ENCODE measurements at places on chromosomes 13 and 19.

GRCh38 chr13:39874331-39875053 is 219.0 kb downstream of the COG6 start:
- DNase-seq = no peak

DNA sequence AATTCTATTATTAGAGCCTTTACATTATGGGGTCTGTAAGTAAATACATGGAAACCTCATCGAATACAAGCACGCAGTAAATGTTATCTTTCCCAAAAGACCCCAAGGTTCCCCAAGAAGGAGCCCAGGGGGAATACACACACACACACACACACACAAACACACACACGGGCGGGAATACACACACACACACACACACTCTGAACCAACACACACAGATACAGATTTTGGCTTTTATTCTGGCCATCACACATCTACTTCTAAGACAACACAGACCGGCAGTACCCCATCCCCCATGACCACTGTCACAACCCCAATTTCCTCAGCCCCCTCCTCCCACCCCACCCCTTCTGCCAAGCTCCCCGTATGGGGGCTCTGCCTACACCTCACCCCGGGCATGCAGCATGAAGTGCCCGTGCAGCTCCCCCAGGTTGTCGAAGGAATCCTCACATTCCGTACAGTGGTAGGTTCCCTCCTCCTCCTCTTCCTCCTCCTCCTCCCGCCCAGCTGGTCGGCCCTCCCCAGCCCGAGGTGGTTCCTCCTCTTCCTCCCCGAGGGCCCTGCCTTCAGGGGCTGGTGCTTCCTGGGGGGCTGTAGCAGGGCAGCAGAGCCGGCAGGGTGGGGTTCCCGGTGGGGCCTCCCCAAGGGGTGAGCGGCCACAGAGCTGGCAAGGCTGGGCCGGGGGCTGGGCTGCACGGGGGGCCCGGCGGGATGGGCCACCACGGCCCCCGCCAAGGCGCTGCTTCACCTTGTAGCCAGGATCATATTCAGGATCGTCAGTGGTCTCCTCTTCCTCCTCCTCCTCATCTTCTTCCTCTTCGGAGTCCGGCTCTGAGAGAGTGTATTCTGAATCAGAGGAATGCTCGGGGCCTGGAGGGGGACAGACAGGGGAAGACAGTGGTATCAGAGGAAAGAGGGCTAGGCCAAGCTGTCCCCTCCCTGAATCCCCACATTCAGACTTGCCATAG is 4.4 kb upstream of the SRRM5 start:
- no peak for DNase-seq

- peak; percentile 10 for DNase-seq
Observed at GRCh38 chr13:87669379-87669978, 1.7 kb upstream of the SLITRK5 start.

GRCh38 chr19:4075373-4075772 is 8.7 kb upstream of the ZBTB7A start:
- DNase-seq = peak; percentile 32

DNA sequence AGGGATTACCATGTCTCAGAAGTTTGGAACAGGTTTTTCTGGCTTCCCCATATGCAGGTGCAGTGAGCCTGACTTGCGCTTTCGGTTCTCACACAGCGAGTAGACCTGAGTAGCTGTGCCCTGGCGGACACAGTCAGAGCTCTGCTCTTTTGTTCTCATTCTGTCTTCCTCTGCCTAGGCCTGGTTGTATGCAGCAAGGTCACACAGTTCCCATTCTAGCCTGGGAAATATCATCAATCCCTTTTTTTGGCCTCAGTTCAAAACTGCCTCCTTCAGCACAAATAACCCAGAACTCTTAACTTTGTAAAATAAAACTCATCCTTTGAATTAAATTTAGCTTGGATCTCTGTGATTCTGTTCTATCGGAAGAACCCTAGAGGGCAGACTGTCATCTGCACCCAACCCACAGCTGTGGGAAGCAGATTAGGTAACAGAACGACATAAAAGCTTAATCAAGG is 10.2 kb downstream of the OXGR1 start:
- DNase-seq = no peak

GRCh38 chr19:57171551-57172081 is 4.3 kb upstream of the DUXA start:
- DNase-seq = no peak

DNA sequence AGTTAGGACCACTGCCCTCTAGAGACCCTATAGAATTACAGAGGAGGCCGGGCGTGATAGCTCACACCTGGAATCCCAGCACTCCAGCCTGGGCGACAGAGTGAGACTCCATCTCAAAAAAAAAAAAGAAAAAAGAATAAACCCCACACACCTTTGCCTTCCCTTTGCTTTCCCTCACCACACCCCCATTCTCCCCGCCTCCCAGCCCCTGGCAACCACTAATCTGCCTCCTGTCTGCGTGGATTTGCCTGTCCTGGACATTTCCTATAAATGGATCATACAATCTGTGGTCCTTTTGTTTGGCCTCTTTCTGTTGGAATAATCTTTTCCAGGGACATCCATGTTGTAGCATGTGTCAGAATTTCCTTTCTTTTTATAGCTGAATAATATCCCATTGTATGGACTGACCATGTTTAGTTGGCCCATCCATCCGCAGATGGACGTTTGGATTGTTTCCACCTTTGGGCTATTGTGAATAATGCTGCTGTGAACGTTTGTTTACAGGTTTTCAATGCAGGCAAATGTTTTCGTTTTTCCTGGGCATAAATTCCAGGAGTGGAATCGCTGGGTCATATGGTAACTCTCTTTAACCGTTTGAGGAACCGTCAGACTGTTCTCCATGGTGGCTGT is 15.3 kb downstream of the NACC1 start:
- DNase-seq = no peak

DNA sequence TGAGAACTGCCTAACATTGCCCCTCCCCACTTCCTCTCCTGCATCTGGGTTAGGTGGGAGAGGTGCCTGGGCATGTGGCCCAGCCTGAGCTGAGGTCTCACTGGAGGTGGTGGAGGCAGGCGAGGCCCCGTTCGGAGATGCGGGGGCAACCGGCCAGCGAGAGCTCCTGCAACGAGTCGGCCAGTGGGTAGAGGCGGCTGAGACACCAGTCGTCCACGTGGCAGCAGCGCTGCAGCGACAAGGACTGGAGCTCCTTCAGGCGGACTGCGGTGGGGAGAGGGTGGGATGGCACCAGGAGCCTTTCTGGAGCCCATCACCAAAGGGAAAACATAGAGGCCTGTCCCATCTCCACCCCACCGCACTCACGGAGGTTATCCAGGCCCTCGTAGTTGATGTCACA is 6.0 kb upstream of the B3GNT8 start:
- DNase-seq = no peak

DNA sequence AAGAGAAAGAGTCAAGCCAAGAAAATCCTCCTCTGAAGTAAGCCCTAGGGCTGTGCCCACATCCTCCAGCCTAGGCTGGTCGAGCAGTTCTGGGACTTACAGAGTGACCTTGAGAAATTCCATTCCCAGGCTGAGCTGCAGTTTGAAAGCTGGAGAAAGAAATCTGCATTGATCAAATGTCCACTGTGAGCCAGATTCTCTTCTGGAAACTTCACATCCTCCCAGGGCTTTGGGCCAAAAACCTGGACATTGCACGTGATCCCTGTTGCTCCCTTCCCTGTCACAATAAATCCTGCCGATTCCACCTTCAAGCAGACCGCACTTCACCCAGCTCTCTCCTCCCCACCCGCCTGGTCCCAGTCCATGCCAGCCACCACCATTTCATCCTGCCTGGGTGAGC is 15.7 kb downstream of the TMEM143 start:
- DNase-seq = no peak

GRCh38 chr19:8922591-8922990 is 87.6 kb downstream of the MUC16 start:
- DNase-seq = no peak

GRCh38 chr19:57719424-57719823 is 8.0 kb downstream of the ZNF671 start:
- no peak for DNase-seq

DNA sequence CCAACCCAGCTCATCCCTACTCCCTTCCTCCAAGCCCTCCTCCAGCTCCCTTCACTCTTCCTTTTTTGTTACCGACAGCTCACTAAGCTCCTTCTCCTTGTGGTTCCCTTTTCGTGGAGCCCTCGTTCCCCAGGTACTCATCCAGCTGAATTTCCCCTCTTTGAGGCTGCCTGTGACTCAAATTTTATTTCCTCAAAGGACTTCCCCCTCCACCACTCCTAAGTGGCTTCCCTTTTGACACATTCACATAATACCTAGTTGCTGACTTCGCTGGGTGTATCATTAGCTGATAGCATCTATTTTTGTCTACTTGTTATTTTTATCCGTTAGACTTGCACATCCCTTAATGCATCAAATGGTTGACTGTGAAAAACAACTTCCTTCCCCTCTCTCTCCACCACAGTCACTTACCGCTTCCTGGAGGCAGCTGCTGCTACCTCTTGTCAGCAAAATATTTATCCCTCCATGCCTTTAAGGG is 14.5 kb downstream of the FFAR2 start:
- peak; percentile 68 for DNase-seq

DNA sequence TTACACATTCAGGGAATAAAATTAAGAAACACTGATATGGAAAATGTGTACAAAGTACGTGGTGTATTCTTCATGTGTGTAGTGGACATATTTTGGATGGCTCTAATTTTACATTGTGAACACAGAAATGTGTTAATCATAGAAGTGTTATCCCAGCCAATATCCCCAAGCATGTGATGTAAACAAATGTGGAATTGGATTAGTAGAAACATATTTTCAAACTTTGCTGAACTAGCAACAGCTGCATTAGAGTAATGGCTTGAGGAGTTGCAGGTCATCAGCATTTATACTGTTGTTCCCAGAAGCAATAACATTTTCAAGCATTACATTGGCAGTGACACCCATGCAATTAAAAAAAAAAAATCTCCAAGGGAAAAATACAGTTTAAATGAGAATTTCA is 600.6 kb downstream of the SLITRK1 start:
- DNase-seq = no peak

DNA sequence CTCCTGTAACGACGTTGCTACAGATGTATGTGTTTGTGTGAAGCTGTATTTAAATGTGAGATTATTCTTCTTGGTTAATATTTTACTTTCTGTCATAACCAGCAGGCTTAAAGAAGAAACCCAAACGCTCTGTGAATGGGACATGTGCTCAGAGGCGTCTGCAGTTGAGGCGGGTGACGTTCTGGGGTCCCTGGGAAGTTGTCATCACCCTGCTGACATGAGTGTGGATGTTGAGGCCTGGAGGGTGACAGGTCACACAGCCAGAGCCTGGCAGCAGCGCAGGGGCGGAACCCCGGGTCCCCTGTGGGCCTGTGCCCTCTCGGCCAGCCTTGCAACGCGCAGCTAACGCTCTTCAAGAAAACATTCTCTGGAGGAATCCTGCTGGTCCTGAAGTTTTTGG is 16.6 kb downstream of the RASA3 start:
- DNase-seq = no peak

GRCh38 chr19:50460161-50460765 is 16.0 kb upstream of the EMC10 start:
- peak; percentile 64 for DNase-seq

DNA sequence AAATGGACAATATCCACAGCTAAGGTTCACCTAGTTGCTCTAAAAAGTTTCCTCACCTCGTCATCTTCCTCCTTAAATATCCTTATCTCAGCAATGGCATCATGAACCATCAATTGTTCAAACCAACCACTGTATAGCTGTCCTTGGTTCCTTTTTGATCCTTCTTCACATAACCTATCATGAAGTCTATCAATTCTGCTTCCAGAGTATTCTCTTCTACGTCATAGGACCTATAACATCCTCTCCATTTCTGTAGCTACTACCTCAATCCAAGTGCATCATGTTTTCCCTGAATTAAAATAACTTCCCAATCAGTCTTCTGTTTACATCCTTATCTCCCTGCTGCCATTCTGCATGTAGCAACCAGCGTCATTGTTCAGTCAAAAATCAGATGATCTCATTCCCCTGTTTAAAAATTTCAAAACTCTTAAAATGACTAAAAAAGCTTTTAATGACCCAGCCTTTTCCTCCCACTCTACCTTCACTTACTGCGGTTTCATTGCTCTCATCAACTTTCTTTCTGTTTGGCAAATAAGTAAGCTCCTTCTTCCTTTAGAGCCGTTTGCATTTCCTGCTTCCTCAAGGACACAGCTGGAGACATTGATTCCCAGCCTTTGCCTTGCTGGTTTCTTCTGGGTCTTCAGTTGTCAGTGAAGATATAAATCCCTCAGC is 223.9 kb upstream of the MIR17HG start:
- DNase-seq = no peak

GRCh38 chr13:33034882-33035520 is 18.8 kb downstream of the KL start:
- DNase-seq = no peak

GRCh38 chr13:41313117-41313516 is 2.0 kb downstream of the NAA16 start:
- no peak for DNase-seq

DNA sequence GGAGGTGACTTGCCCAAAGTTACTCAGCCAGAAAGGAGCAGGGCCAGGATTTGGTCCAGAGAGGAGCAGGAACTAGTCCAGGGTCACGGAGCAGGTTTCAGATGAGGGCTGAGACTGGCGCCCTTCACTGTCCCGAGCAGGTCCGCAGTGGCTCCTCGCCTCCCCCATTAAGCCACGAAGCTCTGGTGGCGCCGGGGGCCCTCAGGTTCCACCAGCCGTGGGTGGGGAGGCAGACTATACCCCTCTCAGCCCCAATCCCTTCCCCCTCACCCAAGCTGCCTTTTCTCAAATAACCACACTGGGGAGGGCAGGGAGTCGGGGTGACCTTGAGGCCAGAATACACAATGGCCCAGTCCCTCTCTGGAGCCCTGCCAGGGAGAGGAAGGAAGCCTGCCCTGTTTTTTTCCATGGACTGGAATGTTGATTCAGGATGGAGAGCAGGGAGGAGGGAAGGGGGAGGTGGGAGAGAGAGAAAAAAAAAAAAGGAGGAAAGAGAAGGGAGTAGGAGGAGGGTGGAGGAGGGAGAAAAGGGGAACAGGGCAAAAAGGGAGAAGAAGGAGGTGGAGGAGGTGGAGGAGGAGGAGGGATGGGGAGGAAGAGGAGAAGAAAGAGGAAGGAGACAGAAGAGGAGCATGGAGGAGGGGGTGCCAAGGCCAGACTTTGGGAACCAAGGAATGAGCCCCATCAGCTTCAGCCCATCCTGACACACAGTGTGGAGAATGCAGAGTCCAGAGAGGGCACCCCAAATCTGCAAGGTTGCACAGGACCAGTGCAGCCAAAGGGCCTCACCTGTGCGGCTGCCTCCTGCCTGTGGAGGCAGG is 19.7 kb downstream of the CEACAM16 start:
- DNase-seq = no peak

- DNase-seq = no peak
Observed at GRCh38 chr13:76677043-76677442, 209.2 kb downstream of the KCTD12 start.

DNA sequence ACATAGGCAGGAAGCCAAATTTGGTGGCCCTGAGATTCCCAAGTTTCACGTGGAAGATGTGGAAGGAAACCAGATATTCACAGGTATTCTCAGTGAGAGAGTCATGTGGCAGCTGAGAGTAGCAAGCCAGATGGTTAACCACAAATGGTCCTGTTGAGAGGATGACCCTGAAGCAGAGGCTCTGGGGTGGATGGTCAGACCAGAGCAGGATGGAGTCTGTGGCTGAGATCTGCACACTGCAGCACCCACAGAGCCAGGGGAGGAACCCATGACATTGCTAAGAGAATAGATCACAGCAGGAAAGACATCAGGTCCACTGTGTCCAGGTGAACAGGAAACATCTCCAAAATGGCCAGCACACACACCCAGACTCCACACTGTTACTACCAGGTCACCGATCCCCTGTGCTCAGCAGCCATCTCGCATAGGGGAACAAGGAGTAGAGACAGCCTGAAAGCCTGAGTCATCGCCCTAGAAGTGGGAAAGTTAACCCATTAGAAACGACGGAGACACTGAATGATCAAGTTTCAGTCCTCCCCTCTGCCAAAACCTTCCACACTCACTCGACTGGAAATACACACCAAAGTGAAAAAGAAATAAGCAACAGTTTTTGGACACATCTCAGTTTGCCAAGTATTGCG is 160.0 kb downstream of the RBM26 start:
- DNase-seq = no peak

Measured in activated CD4-positive, alpha-beta T cell treated with anti-CD3 and anti-CD28 coated beads, Interleukin-2, Interleukin-4, amounts not matched to agents 100 ng/mL and 50 ng/mL, durations not matched to agents 16 hours and 8 hours (primary cell).